ENCODE measurements at places on chromosomes 3 and 15. TPM values are rescaled to one million over a fixed set of nuclear protein-coding genes. Genes with fewer than 3 reads are reported as not detected.

Gene CTXND1
- polyA plus RNA-seq: 1.2 TPM

Gene DLEC1
- polyA plus RNA-seq: 0.09 TPM

Gene CTDSPL
- 95.3 TPM for polyA plus RNA-seq

Gene TCF12
- polyA plus RNA-seq: 48.6 TPM

Gene RAB27A
- polyA plus RNA-seq: 8.1 TPM

Gene GAP43
- not detected for polyA plus RNA-seq

Gene EEF1AKMT4
- polyA plus RNA-seq: 14.6 TPM

Gene ROBO2
- polyA plus RNA-seq: not detected

Gene CDHR4
- polyA plus RNA-seq: 0.26 TPM

Gene ZPLD1
- polyA plus RNA-seq: not detected

Gene P2RY14
- polyA plus RNA-seq: not detected

Gene SEMA5B
- 0.04 TPM for polyA plus RNA-seq

Gene PTPN23
- 3.2 TPM for polyA plus RNA-seq

Gene OXSM
- 34.4 TPM for polyA plus RNA-seq

Gene RTP3
- polyA plus RNA-seq: not detected

Gene TGM4
- polyA plus RNA-seq: 0.10 TPM

Gene SLC12A1
- not detected for polyA plus RNA-seq

Gene CPN2
- 29.3 TPM for polyA plus RNA-seq

Gene ADGRG7
- polyA plus RNA-seq: not detected

Gene PSTPIP1
- polyA plus RNA-seq: 4.4 TPM

Gene AHSG
- polyA plus RNA-seq: 25,909 TPM

Gene RGMA
- not detected for polyA plus RNA-seq

Gene CYP8B1
- 2.8 TPM for polyA plus RNA-seq

Gene SSUH2
- 125 TPM for polyA plus RNA-seq

Gene STAC
- 0.01 TPM for polyA plus RNA-seq

Gene MYRIP
- polyA plus RNA-seq: 0.84 TPM

Gene CEP63
- 7.0 TPM for polyA plus RNA-seq

Gene SCG5
- polyA plus RNA-seq: 2.3 TPM

Gene CELF6
- polyA plus RNA-seq: 1.3 TPM

Gene PCOLCE2
- 0.71 TPM for polyA plus RNA-seq

Gene ROPN1B
- polyA plus RNA-seq: not detected

Gene AQP9
- not detected for polyA plus RNA-seq

Gene GASK1A
- not detected for polyA plus RNA-seq

Gene CHSY1
- polyA plus RNA-seq: 13.3 TPM

Gene CALML4
- polyA plus RNA-seq: 3.6 TPM

Gene SRGAP3
- polyA plus RNA-seq: 1.4 TPM

Gene DNAH12
- polyA plus RNA-seq: 0.08 TPM

Gene KLF15
- 5.3 TPM for polyA plus RNA-seq

Gene NUDT16
- polyA plus RNA-seq: 7.7 TPM

Gene SOX14
- not detected for polyA plus RNA-seq
